Keratinocyte (primary cell): ENCODE measurements at places on chromosomes 3 and 15.
A peak's percentile ranks its signal among the peaks of the same experiment; 100 is the strongest.

- DNase-seq: no peak
Observed at GRCh38 chr3:138598534-138598933, 4.5 kb upstream of the CEP70 start.

DNA sequence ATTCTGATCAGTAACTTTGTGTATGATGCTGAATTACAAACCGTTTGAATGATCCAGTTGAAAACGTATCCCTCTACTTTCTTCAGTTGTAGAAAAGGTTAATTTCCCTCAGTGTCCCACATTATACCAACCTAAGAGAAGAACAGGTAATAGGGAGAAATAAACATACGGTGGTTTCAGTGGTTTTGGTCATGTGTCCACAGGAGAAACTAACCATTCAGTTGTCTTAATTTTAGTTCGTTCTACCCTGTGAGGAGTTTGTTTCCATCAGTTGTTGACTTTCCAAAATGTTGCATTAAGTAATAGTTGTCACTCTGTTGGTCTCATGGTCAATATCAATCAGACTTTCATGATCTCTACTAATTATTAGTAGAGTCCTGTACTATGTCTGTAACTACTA is 15.1 kb downstream of the CALML4 start:
- DNase-seq: no peak

DNA sequence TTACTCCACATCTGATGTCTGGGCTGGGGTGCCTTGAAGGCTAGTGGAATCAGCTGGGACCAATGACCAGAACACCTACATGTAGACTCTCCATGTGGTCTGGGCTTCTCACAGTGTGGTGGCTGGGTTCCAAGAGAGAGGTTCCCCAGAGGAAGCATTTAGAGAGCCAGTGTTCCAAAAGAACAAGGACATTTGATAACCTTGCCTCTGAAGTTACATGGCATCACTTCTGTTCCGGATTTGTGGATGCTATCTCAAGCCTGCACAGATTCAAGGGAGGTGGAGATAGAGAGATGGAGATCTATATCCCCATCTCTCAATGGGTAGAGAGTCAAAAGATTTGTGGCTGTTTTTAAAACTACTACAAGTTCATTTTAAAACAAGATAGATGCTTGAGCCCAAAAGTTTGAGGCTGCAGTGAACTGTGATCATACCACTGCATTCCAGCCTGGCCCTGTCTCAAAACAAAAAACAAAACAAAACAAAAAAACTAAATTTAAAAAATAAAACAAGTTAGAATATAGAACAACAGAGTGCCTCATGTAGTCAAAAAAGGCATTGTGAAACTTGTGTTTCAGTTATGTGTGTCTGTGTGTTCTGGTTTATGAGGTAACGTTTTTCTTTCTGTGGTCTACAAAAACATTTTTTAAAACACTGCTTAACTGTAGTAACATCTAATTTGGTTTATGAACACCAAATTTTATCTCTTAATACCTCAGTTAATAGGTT is 44.8 kb downstream of the PDE8A start:
- no peak for DNase-seq

- no peak for DNase-seq
Observed at GRCh38 chr15:77871852-77872371, 205.6 kb downstream of the TBC1D2B start.

DNA sequence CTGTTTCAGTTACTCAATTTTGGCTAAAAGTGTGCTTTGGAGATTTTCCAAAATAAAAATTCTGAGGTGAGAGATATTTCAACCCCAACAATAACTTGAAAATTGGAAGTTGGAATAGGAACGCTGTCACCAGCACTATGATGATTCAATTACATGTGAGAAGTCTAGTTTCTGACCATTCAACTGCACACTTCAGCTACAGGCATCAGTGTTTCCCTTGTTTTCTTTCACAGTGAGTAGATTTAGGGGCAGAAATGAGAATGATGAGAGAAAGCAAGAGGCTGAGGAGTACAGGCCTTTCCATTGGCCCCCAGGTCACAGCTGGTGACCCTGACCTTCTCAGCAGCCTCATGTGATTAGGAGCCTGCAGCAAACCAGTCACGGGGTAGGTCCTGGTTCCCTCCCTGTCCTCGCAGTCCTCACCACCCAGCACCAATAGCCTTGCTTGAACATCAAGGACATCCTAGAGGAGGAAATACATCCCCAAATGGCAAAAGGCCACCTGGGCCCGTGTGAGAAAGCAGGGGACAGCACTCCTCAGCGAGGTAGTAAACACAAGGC is 10.0 kb upstream of the FILIP1L start:
- no peak for DNase-seq

GRCh38 chr15:53808058-53808706 is 48.7 kb upstream of the WDR72 start:
- DNase-seq: no peak

DNA sequence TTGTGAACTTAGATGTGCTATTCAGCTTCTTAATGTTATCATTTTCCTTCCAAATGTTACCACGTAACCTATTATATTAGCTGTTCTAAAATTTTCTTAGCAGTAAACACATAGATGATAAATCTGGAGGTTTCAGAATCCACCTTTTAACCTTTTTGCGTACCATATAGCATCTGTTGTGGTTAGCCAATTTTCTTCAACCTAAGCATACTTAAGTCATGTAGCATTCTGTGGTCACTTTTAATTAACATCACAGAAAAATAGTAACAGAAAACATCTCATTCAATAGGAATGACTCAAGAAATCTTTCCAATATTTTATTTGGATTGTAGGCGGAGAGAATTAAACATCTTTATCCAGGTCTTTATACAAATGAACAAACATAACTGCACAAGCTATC is 1465.3 kb upstream of the GBE1 start:
- no peak for DNase-seq

GRCh38 chr15:80267658-80268057 is 15.6 kb upstream of the CTXND1 start:
- no peak for DNase-seq

- DNase-seq: no peak
Observed at GRCh38 chr3:100008081-100008698, 106.1 kb downstream of the FILIP1L start.

DNA sequence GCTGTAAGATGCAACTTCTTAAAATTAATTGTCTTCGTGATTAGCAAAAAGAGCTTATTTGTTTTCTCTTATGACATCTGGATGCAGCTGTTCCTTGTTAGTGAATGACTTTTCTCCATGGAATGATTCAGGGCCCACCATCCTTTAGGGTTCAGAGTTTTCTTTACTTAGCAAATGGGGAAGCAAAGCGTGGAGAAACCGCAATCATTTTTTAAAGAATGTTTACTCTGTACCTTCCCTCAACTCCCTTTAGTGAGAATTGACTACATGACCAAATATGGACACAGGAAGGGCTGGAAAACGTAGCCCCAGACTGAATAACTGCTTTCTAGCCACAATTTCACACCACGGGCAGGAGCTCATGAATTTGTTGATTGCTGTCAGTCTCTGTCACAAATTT is 130.1 kb downstream of the EDEM1 start:
- DNase-seq: no peak

- DNase-seq: no peak
Observed at GRCh38 chr3:134103470-134103869, 73.7 kb upstream of the SLCO2A1 start.

- DNase-seq: no peak
Observed at GRCh38 chr3:101685870-101686307, 629 bp downstream of the RPL24 start.

DNA sequence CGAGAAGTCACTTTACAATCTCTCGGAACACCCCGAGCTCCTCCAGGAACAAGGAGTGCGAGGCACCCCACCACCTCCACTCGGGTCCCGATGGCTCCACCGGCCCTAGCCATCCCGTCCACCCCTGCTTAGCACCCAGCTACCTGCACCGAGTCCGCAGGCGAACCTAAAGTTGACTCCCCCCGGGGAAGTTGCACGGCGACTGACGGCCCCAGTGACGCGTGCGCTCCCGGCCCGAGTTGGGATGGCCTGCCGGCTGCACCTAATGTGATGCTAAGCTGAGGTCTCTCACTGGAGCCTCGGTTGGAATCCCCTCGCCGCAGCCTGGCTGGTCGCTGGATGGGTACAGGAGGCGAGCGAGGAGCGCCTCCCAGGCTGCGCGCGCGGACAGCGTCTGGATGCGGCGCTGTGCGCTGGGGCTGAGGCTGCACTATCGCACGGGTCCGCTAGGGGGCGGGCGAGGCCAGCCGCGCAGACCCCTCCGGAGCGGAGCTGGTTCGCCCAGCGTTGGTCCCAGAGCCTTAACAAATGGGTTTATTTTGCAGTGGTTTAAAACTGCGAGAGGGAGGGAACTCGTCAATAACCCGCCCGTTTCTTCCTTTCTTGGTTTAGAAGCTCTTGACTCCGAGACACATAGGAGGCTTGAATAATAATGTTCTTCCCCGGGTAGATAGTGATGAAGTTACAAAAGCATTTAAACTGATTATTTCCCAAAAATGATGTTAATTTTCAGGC is at the start of gene OXTR:
TSS of gene OXTR (minus strand) at position 526 of the 735 bp plus-strand sequence. CDS start 1,426 bp downstream, outside the sequence.
- peak; percentile 4 for DNase-seq

DNA sequence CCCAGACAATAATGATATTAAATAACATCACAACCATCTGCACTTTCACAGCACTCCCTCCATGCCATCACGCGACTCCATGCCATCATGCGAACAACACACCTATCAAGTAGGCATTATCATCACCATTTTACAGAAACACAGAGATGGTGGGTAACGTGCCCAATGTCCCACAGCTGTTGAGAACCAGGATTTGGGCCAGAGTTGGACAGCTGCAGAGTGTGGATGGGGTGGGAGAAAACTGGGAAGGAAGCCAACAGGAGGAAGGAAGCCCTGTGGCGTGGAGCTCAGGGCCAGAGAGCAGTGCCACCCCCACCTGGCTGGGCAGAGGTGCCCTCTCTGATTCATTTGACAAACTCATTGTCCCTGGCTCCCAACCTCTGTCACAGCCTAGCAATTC is 29.0 kb downstream of the RBPMS2 start:
- DNase-seq: no peak

DNA sequence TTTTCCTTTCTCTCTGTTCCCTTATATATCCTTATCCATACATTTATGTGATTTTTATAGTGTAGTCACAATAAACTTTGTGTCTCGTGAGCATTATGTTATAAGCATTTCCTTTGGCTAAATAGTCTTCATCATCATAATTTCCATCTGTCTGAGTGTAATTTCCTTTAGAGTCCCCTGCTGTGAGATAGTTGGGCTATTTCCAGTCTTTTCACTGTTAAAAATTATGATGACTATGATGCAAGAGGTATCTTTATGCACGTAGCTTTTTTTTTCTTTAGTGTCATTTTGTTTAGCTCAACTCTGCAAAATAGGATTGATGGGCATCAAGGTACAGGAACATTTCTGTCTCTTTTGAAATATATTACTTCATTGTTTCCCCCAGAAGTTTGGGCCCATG is 26.9 kb upstream of the CA12 start:
- DNase-seq: no peak

DNA sequence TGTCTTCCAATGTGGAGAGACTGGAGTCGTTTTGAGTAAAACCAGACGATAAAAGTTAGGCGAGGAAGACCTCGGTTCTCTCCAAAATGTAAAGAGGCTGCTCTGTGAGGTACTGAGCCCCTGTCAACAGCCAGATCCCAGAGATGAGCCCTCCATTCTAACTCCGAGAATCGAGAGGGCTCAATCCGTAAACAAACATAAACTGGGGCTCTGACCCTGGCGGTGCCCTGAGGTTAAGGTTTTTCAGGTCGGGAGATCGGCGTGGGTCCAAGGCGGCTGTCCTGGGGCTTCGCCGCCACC is 417 bp downstream of the TBCCD1 start:
- no peak for DNase-seq

DNA sequence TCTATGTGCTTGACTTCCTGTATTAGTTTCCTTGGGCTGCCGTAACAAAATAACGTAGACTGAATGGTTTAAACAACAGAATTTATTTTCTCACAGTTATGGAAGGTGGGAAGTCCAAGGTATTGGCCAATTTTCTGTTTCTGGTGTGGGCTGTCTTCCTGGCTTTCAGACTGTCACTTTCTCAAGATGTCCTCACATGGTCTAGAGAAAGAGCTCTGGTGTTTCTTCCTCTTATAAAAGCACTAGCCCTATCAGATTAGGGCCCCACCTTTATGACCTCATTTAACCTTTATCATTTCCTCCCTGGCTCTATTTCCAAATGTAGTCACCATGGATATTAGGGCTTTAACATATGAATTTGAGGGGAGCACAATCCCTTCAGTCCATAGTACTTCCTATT is 54.6 kb downstream of the SPRED1 start:
- no peak for DNase-seq

DNA sequence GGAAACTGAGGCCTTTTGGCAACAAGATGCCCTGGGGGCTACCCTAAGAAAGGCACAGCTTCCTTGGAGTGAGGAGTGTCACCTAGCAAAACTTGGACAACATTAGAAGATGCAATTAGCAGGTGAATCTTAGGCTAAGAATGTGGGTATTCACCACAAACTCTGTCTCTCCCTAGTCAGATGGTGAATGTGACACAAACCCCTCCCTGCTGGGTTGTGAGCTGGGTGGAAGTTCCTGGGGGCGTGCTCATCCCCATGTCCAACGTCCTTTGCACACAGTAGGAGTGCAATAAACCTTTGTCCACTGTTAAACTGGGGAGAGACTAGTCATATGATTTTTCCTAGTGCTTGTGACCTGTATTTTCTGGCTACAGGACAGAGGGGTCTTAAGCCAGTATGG is 67.1 kb upstream of the SH3GL3 start:
- no peak for DNase-seq

DNA sequence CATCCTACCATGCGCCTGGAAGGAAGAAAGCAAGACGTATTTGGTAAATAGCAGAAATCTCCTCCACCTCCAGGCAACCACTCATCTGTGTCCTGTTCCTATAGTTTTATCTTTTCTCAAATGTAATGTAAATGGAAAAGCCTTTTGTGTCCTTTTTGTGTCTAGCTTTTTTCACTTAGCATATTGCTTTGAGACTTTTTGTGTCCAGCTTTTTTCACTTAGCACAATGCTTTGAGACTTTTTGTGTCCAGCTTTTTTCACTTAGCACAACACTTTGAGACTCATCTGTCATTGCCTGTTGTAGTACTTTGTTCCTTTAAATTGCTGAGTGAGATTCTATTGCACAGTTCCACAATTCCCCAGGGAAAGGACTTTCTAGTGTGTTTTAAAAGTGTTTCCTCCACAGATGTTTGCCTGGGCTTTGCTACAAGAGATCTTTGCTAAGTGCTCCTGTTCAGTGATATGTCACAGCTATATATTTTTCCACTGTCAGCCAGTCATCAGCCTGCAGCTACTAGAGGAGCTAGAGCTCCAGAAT is 27.9 kb upstream of the MUC13 start:
- no peak for DNase-seq

GRCh38 chr3:119219069-119219468 is 21.6 kb downstream of the B4GALT4 start:
- no peak for DNase-seq

GRCh38 chr3:129958755-129959154 is 15.8 kb upstream of the TRH start:
- no peak for DNase-seq

- no peak for DNase-seq
Observed at GRCh38 chr15:70033529-70034140, 64.1 kb downstream of the TLE3 start.

DNA sequence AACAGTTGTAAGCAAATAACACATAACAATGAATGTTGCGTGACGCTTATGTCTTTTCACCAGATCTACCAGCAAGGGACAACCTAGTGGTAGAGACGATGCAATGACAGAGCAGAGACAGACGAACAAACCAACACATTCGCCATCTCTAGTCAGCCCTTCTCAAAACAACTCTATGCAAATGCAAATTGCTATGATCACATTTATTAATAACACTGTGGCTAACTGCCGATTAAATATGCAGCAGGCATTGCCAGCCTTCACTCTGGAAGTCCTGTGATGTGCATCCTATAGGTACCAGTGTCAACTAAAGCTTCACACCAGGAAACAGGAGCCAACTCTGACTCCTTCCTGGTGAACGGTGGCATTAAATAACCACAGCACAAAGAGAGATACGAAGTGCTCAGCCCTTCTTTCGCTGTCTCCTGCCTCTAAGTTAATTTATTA is 94.2 kb downstream of the FOXP1 start:
- DNase-seq: no peak
